ENCODE measurements at places on chromosomes 2 and 18.

GRCh38 chr2:225694664-225695063 lies 295.2 kb downstream of the NYAP2 start:
- DNase-seq, result no peak

GRCh38 chr2:158499383-158499782 lies 42.6 kb downstream of the PKP4 start:
- no peak for DNase-seq

GRCh38 chr2:23366720-23367119 lies 18.3 kb upstream of the KLHL29 start:
- no peak for DNase-seq

- no peak for DNase-seq
These were observed 100.0 kb upstream of the DTNA start for GRCh38 chr18:34609986-34610648.

- DNase-seq, result peak; percentile 33
These were observed 11.4 kb downstream of the OSGEPL1 start for GRCh38 chr2:189751080-189751658.

- DNase-seq, result peak; percentile 81
These were observed 102.3 kb downstream of the OSR1 start for GRCh38 chr2:19256121-19256601.

DNA sequence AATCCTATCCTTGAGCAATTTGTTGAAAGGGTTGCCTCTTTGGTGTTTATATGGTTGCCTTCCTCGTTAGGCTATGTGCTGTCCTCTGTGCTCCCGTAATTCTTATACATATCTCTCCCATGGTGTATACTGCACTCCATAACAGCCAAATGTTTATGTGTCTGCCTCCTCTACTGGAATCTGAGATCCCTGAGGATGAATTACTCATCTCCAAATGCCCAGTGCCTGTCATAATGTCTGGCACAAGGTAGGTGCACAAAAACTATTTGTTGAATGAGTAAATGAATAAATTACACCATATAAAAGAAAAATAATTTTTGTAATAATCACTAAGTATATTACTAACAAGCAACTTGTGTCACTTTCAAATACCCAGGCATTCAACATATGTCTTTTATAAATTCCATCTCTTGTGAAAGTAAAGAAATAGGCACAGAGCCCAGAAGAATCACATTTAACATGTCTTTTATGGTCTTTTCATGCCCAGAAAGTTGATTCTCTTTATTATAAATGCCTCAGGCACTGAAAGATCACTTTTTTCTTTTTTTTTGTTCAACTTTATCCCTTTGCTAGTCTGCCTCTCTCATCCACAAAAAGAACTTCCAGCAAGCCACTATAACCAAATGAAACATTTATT lies 164.9 kb downstream of the CCDC148 start:
- DNase-seq, result peak; percentile 40

GRCh38 chr2:173983391-173983871 lies 18.3 kb upstream of the SP3 start:
- no peak for DNase-seq

DNA sequence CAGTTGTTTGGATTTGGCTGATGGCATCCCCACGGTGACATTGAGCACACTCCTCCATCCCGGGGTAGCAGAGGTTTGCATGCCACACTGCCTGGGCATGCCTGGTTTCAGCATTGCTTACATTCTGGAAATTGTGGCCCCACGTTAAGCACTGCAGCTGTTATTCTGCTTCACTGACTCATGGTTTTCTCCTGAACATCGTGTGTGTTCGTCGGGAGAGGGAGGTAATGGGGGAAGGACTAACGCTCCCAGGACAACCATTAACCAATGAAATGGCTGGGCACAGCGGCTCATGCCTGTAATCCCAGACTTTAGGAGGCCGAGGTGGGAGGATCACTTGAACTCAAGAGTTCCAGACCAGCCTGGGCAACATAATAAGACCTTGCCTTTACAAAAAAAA lies 28.2 kb upstream of the YWHAQ start:
- peak; percentile 50 for DNase-seq

GRCh38 chr18:2848247-2849246 lies 1.7 kb downstream of the EMILIN2 start:
- peak; percentile 18 for DNase-seq

DNA sequence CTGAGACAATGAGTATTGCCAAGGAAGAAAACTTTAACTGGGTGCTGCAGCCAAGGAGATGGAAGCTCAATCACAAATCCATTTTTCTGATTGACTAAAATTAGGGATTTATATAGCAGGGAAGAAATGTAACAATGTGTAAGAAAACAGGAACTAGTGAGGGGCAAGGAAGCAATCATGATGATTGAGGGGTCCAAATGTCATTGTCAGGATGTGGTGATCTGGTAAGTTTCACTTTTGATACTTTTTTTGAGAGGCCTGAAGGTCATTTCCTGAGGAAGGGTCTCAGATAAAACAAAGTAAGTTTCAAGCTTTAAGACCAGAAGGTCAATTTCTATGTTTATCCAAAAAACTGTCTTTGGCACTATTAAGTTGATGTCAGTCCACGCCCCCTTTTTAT lies 12.0 kb upstream of the GCC2 start:
- no peak for DNase-seq

GRCh38 chr2:96156926-96157648 lies 11.8 kb upstream of the DUSP2 start:
- DNase-seq, result no peak

DNA sequence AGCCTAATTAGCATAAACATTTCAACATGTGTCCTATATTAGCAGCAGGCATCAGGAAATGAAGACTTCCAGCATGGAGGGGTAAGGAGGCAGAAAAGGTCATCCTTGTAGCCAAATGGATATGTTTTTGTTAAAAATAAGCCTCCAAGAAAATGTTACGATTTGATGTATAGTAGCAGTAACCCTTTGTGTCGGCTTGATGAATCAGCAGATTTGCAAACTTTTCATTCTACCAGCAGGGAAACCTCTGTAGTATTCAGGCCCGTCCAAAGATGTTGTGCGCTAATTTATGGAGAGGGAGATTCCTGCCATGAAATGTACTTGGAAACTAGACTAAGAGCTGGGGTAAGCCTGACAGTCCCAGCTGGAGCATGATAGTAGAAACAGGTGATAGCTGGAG lies 780.8 kb upstream of the KLHL29 start:
- DNase-seq, result no peak

DNA sequence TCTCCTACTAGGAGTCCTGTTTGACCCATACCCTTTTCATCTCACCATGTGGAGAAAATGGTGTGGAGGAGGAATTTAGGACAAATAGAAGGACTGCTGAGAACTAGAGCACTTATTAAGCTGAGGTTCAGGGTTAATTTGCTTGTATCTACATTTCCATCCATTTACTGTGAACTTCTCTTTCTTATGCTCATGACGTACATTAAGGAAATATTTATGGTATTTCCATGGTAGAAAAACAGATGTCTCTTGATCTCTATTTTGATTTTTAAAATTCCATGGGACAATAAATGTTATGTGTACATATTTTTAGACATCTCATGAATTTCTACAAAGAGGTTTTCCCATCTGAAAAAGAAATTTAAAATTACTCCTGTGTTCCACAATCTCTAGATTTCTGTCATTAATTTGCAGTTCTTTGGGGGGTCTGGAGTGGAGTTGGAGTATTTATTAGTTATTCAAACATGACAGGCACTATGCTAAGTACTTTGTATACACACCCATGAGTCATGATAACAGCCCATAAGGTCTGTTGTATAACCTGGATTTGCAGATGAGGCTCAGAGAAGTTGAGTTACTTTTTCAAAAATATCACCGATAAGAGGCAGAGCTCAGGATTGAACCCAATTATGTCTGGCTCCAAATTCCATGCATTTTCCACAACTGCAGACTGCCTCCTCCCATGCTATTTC lies 112.6 kb downstream of the COPS8 start:
- peak; percentile 82 for DNase-seq

GRCh38 chr18:54828281-54828881 lies at the start of gene RAB27B:
RAB27B (plus strand) TSS chr18:54828477; CDS start chr18:54877586, 49,109 bp downstream.
- peak; percentile 70 for DNase-seq

GRCh38 chr2:76998152-76998551 lies 524.0 kb downstream of the LRRTM4 start:
- DNase-seq, result no peak

GRCh38 chr2:95208106-95208505 lies 785 bp downstream of the ZNF892 start:
- DNase-seq, result peak; percentile 28

- no peak for DNase-seq
These were observed 105.1 kb downstream of the TPO start for GRCh38 chr2:1518331-1518803.

DNA sequence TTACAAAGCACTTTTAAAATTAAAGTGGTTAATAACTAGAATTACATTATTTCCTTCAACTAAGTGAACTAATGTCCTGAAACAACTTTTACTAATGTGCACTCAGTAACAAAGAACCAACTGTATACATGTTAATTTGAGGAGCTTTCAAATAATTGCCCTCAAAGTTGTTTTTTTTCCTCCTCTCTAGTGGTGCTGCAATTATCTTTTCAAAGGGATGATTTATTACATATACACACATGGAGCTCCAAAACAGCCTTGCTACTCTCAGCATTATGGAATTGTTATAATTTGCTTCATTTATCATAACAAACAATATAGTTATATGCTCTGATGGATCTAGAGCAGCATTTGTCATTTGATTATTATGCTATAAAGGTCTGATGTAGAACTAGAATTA lies 246.3 kb upstream of the RASGRP3 start:
- DNase-seq, result no peak

DNA sequence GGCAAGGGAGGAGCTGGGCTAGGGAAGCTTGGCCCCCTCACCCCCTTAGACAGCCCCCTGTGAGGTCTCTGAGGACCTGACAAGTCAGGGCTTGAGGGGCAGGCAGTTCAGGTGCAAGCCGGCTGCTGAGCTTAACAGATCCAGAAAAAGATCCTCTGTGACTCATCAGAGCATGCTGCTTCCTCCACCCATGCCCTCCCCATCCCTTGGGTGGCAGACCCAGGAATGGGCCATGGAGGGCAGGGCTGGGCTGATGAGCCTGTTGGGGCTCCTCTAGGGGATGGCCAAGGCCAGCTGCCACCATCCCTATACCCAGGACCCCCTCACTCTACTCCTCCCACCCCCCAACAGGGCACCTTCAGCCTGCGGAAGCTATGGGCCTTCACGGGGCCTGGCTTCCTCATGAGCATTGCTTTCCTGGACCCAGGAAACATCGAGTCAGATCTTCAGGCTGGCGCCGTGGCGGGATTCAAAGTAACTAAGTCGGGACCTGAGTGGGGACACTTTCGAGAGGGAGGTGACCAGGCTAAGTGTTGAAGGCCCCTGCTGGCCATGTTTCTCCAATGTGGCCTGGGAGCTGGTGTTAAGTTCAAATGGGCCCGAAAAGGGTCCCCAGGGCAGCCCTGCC lies 1.9 kb downstream of the SLC11A1 start:
- DNase-seq, result no peak

GRCh38 chr2:109459485-109459884 lies 154.3 kb downstream of the SEPTIN10 start:
- peak; percentile 92 for DNase-seq

- no peak for DNase-seq
These were observed 8.4 kb upstream of the INO80C start for GRCh38 chr18:35506024-35506712.

DNA sequence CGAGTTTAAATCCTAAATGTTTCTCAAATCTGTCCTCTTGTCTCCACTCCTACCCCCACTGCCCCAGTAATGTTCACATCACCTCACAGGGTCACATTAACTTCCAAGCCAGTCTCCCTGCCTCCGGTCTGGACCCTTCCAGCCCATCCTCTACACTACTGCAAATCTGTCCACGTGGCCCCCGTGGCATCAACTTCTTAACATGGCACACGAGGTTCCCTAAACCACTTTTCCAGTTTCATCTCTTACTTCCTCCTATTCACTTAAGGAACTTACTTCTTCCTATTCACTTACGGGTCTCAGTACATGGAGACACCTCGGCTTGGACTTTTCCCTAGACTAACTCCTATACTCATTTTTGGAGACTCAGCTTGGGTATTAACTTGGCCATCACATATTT lies 27.0 kb downstream of the MRPL33 start:
- no peak for DNase-seq

DNA sequence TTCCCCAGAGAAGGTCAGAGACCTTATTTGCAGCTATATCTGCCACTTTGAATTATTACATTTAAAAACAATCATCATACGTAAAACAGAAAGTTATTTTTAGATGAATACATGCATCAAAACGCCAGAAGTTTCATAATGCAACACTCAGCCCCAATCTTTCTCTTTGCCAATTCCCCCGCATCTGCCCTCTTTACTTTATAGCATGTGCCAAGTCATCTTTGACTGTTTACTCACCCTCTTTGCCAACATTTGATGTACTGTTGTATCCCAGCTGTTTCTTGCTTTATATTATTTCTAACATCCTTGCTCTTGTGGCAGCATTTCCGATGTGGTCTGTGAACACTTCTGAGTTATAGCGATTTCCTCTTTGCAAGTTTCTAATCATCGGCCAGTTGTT lies 86.2 kb downstream of the CRIM1 start:
- peak; percentile 70 for DNase-seq

DNA sequence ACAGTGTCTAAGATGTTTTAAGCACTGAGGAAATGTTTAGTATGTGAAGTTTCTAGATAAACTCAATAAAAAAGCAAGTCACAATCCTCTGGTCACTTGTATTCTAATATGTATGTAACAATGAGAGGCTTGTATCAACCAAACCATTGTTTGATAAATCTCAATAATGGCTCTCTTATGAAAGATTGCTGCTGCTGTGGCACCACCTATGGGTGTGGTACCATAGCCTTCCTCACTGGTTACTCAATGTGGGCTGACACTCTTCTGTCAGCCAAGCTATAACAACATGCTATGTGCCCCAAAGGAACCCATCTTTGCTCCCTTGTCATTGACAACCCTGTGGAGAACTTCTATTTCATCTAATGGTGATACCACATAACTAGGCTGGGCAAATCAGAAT lies 12.6 kb upstream of the RAB1A start:
- DNase-seq, result no peak

Measured in fibroblast of skin of scalp (primary cell).